ENCODE measurements at places on chromosomes 7 and 10.
A peak's percentile ranks its signal among the peaks of the same experiment; 100 is the strongest.

- no peak for DNase-seq
These were observed 18.6 kb downstream of the GOLGA7B start for GRCh38 chr10:97868134-97868685.

- peak; percentile 69 for DNase-seq
These were observed 13.1 kb downstream of the LZTS2 start for GRCh38 chr10:101012525-101013364.

- no peak for DNase-seq
These were observed 173.1 kb downstream of the HPSE2 start for GRCh38 chr10:99062591-99062990.

GRCh38 chr7:25050223-25050622, 70.2 kb upstream of the OSBPL3 start:
- DNase-seq, result no peak

GRCh38 chr10:5045095-5045494, 41.4 kb upstream of the AKR1C2 start:
- no peak for DNase-seq

DNA sequence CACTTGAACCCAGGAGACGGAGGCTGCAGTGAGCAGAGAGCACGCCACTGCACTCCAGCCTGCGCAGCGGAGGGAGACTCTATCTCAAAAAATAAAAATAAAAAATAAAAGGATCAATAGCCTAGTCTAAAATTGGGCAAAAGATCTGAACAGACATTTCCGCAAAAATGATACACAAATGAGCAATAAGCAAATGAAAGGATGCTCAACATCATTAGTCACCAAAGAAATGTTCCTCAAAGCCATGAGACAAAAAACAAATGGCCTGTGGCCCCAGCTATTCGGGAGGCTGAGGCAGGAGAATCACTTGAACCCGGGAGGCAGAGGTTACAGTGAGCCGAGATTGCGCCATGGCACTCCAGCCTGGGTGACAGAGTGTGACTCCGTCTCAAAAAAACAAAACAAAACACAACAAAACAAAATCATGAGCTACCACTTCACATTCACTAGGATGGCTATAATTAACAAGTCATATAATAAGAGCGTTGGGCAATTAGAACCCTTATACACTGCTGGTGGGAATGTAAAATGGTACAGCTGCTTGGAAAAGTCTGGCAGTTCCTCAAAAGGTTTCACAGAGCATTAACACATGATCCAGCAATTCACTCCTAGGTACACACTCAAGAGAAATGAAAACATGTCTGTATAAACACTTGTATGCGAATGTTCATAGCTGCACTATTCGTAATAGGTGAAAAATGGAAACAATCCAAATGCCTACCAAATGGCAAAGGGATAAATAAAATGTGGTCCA, 3.1 kb downstream of the DAGLB start:
- no peak for DNase-seq

- DNase-seq, result no peak
These were observed 316.7 kb upstream of the TPK1 start for GRCh38 chr7:145152589-145152988.

Measured in activated gamma-delta T cell treated with Interleukin-2 at 50 U/mL for 16 hours (primary cell).